Erythroblast (primary cell): ENCODE measurements at places on chromosomes 2 and 18.

- DNase-seq: no peak
These were observed 88.7 kb downstream of the KLHL14 start for GRCh38 chr18:32684096-32684495.

GRCh38 chr2:191688934-191689695 is 11.2 kb downstream of the NABP1 start:
- no peak for DNase-seq

DNA sequence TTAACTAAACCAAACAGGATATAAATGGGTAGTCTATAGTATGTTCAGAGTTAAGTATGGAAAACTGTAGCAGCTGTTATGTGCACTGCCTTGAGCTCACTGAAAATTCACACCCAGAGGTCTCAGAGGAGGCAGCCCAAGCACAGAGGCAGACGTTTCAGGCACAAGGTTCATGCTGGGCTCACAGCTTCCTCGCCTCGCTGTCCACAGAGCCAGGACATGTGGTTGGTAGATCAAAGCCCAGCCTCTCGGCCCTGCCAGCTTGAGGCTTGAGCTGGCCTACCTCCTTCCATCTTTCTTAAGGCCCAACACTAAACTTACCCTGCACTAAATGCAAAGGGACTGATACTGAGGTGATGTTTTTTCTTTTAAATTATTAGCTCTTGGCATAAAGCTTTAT is 43.7 kb downstream of the PRELID3A start:
- DNase-seq: no peak

DNA sequence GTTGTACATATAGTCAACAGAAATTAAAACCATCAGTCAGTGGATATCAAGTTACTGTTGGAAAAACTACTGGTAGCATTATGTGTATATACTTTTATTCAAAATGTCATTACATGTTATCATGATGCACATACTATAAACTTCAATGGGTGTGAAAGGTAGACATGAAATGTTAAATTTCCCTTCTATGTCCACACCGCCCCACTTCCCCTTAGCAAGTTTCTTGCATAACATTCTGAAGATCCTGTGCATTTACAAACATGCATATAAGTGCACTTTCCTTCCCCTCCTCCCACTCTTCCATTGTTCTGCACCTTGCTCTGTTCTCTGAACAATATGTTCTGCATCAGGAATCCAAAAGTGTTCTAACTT is 16.6 kb upstream of the HK2 start:
- no peak for DNase-seq

DNA sequence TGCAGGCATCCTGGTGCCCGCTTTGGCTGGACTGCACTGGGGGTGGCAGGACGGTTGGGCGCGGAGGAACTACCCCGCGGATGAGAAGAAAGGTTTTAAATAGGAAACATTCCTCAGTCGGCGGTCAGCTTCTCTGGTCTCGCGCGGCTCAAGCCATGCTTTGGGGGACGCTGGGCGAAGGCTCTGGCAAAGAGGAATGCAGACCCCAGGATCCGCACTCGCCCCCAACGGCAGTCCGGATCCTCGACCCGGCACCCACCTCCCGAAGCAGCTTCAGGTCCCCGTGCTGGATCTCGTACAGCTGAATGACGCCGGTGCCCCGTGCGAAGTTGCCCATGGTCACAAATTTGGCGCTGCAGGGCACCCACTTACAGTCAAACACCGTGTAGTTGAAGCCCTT is 686 bp upstream of the PNO1 start:
- no peak for DNase-seq

DNA sequence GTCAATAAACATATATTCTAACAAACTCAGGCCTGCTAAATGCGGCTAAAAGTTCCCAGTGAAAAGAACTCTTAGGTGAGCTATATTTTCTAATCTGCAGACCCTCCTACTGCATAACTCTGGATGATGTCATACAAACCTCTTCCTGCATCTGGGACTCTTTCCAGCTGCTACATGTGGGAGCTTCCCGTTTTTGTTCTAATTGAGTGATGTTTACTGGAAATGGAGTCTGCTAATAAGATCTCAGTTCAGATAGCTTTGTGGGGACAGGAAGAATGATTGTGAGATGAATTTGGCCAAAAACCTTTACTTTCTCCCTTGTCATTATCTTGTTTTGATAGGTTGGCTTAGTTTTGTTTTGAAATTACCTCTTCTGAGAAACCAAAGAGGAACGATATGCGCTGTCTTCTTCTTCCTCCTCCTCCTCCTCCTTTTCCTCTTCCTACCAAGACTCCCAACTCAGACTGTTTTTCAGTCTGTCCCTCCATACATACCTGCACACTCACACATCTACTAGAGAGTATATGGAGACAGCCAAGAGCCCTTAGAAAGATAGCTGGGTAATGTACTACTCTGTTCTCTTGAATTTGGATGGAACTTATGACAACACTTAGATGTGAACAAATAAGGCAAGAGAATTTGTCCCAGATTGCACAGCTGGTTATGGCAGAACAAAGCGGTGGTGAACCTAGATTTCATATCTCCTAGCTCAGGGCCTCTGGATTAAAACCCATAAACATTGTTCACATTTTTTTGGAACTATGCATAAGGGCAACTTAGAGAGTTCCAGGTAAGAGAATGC is 39.8 kb upstream of the AAK1 start:
- no peak for DNase-seq

GRCh38 chr2:11011359-11011758 is 99.6 kb downstream of the KCNF1 start:
- no peak for DNase-seq

- no peak for DNase-seq
These were observed 14.1 kb upstream of the CHRNA1 start for GRCh38 chr2:174778085-174778981.

- DNase-seq: peak; percentile 61
These were observed 264.6 kb upstream of the TRIB2 start for GRCh38 chr2:12452185-12452584.

GRCh38 chr2:219175928-219176817 is 552 bp downstream of the CNPPD1 start:
- peak; percentile 74 for DNase-seq

GRCh38 chr2:72340665-72341064 is 193.0 kb upstream of the CYP26B1 start:
- no peak for DNase-seq

DNA sequence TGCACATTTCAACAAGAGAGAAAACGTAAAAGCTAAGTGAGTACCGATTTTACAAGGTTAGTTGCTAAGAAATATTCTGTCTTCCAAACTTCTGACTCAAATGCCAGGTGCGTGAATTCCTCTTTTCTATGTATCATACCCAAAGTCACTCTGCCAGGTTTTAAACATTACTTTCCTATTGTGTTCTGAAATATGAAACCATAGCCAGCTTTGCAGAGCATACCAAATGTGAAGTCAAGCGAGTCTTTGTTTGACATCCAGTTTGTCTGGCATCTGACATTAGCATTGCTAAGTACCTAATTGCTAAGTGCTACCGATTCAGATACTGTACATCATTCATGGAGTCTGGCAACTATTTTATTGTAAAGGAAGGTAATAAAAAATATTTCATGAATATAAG is 321.9 kb upstream of the GALNT5 start:
- DNase-seq: no peak

DNA sequence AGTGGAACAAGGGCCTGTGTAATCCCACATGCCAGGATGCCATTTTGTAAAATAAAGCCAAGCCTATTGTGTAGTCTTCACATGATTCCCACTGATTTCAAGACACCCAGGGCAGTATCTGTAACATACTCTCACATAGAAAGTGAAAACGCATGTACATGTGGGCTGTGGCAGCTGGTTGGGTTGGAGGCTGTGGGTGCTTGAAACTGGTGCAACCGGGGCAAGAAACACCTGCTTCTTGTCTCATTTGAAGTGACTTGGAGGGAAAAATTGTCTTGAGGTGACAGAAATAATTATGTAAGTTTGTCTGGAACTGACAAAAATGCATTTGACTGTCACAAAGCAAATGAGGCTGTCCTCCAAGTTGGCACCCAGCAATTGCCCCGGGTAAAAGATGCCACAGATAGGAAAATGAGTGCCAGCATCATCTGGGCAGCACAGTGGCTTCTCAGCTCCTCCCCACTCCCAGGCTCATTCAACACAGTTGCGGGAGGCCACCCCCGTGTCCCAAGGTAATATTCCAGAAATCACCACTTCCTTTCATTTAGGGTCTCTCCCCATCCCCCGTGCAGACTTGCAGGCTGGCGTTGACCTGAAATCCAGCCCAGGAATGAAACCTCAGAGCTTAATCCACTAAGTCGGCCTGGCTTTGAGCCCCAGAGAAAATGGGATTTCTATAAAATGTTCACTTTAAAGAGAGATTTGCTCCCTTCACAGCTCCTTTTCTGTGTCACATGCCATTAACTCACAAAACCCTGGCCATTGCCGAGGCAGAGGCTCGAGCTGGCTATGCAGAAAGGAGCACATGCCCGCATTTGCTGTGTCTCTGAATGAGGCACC is 293.9 kb upstream of the PARD3B start:
- DNase-seq: no peak

GRCh38 chr2:143675021-143675420 is 545.8 kb downstream of the ARHGAP15 start:
- DNase-seq: no peak

DNA sequence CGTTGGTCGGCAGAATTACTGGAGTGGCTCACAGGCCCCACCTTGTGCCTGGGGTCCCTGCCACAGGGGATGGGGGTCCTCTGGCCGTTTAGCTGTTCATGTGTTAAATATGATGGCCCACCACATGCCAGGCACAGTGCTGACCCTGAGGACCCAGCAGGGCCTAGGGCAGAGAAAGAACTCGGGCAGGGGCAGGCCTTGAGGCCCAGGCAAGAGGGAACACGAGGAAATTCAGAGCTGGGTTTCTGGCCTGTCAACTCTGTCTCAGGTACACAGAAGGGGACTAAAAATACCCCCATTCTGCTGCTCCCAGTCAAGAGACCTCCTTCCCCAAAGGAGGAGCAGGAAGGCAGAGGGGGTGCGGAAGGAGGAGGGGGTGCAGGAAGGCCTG is 66.2 kb downstream of the DNMT3A start:
- DNase-seq: no peak

DNA sequence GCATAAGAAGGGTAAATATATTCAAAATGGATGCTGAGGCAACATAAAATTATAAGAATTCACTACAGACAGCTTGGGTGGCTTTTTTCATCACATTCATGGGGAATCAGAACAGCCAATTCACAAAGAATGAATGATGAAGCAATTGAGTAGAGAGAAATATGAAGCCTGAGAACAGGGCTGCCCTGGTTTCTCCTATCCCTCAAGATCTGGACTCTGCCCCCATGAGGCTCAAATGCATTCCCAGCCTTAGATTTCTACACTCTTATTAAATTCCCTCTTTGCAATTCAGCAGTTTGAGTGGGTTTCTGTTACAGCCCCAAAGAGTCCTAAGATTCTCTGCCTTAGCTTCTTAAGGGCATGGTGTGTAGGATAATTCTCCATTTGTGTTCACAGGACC is 172.5 kb downstream of the MAIP1 start:
- DNase-seq: no peak
